NCI-H1417 treated with DMSO at 0.1 percent for 48 hours (cell line): ENCODE measurements at places on chromosomes 5 and 9.

DNA sequence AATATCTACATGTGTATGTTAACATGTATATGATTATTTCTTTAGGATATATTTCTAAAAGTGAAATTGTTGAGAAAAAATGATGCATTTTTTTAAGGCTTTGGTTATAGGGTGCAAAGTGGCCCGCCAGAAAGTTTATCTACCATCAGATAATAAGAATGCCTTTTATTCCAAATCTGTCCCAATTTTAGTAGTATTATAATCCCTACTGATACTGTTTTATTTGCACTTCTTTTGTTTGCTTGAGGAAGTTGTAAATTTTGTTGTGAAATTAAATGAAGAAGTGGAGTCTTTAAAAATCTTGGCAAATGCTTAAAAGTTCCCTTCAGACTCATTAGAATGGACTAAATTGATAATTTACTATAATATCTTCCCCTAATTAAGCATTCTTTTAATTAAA is 73.0 kb downstream of the NIPBL start:
- DNase-seq, result no peak

GRCh38 chr9:135038331-135038730 is 49.1 kb upstream of the OLFM1 start:
- no peak for DNase-seq

- DNase-seq, result no peak
These were observed 16.6 kb downstream of the POU5F2 start for GRCh38 chr5:93724791-93725190.

GRCh38 chr5:74372502-74373064 is 267.9 kb downstream of the ENC1 start:
- no peak for DNase-seq

GRCh38 chr9:36572515-36573418 is at the start of gene MELK:
MELK (plus strand) TSS chr9:36572895; CDS start chr9:36581682, 8,787 bp downstream.
- DNase-seq, result no peak

DNA sequence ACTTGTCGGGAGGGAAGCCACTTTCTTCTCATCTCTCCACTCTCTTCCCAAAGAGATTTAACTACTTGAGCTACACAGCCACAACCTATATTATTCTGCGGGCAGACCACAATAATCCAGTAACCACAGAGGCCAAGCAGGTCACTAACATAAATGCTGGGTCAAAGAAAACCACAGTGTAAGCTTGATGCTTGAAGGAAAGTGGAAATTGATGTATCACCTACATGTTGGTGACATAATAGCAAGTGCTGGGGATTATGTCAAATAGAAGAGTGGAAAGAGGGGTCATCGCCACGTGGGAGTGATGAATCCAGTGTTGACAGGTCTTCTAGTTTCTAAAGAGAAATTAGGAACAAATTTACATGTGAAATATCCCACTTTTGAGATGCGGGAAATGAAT is 40.9 kb downstream of the RFK start:
- no peak for DNase-seq
